ENCODE measurements at places on chromosomes 6 and 20.

DNA sequence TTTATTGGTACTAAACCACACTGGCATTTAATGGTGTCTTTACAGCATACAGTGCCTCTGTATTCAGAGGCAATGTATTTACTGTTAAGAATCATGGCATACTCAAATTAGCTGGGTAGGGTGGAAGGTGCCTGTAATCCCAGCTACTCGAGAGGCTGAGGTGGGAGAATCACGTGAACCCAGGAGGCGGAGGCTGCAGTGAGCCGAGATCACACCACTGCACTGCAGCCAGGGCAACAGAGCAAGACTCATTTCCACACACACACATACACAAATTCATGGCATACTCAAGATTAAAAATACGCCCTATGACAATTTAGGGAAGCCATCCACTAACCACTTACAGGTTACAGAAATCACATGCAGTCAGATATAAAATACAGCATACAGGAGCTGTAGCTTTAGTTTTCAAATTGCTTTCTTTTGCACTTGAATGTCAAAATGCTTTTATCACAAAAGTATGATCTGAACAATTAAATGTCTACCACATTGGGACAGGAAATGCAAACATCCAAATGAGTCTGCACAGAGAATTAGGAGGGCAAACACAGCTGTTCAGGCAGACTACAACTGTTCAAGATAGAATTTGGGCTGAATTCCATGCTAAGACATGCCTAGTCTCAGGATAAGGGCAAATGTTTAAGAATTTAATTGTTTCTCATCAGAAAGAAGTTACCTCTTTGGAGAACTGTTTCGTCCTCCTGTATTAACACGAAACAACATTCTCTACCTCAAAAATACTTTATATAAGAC is 36.4 kb downstream of the CSNK2A1 start:
- no peak for DNase-seq

GRCh38 chr6:13523826-13524622 is 36.6 kb upstream of the GFOD1 start:
- DNase-seq = no peak

DNA sequence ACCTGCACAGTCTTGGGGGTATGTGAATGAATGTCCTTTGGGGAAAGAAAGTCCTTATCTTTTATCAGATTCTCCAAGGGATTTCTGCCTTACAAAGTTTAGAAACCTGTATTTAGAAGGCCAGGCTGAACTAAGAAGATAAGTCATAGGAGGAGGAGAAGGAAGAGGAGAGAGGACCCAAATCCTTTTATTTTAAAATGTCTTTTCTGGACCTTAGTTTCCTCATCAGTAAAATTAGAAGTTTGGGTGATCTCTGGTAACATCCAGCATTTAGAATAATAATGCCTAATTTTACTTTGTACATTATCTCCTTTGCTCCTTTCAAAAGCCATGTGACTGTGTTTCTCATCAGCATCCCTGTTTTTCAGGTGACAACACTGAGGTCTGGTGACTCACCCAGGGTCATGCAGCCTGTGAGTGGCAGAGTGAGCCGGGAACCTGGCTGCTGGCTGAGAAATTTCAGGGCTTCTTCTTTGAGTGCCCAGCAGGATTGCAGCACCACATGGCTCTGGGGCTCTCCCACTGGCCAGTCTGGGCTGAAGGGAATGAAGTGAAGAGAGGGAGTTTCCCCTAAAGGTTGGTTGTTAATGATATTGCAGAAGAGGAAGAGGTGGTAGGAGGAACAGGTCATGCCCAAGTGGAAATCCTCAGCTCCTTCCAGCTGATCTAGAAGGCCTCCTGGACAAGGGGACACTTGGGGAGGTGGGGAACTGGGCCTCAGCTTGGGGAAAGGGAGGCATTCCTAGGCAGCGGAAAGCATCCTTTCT is 34.0 kb downstream of the VEGFA start:
- no peak for DNase-seq

DNA sequence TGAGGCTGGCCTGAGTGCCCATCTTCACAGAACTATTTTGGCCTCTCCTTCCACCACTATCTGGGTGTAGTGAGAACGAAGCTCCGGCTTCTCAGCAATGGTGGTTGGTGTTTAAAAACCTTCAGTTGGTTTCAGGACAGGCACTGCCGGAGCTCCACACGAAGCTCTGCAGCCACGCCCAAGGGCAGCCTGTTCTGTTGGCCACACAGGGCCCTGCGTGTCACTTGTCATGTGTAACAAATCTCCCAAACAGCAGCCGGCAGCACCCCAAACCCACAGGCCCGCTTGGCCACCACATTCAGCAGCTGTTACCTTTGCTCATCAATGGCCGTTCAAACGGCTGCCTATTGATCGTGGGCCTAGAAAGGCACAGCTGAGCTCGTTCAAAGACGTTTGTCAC is 97.5 kb downstream of the ERMARD start:
- no peak for DNase-seq

DNA sequence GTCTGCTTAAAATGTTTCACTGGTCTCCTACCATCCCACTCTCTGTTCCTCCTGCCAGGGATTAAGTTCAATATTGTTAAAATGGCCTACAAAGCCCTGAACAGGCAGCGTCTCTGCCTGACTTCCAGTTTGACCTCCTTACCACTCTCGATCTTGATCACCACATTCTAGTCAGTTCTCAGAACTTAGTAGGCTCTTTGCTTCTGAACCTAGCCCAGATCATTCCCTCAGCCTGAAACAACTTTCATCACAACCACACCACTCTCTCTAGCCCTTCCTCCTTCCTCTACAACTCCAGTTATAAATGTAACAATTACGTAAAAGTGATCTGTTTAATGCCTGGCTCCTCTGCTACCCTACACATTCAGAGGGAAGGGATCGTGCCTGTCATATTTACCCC is 53.3 kb downstream of the ATG5 start:
- DNase-seq = no peak

DNA sequence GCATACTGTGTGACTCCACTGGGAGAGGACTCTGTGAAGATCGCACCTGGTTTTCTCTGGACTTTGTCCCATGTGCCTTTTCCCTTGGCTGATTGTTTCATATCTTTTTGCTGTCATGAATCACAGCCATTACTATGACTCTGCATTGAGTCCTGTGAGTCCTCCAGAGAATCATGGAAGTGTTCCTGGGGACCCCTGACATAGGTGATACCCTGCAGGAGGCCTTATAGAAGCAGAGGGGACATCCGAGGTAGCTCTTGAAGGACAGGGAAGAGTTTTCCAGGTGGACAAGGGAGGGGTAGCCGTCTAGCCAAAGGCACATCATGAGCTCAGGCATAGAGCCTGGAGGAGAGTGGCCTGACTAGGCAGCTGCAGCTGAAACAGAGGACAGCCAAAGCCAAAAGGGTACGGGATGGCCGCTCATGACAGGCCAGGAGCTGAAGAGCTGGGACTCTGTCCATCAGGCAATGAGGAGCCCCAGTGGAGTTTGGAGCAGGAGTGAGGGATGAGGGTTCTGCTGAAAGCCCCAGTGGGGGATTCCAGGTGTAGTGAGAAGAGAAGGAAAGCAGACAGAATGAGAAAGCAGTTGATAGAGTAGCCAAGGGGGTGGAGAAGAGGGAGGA is 86.6 kb upstream of the TOX2 start:
- DNase-seq = no peak

GRCh38 chr6:27810768-27811450 is 101.3 kb downstream of the OR2B2 start:
- no peak for DNase-seq

DNA sequence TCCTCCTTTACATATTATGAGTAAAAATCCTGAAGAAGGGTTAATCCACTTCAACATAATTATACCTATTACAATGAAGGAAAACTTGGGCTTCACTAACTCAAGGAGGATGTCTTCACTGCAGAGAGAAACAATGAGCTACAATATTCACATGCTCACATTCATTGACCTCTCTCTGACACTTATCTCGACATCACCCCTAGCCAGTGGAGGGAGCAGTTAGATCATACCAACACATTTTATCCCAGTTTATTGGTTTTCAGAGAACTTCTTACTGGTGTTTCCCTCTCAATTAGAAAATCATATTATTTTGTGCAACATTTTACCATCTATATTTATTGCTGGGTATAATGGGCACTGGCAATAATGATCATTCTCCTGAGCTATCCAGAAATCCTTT is 646.5 kb downstream of the TENT5A start:
- no peak for DNase-seq

DNA sequence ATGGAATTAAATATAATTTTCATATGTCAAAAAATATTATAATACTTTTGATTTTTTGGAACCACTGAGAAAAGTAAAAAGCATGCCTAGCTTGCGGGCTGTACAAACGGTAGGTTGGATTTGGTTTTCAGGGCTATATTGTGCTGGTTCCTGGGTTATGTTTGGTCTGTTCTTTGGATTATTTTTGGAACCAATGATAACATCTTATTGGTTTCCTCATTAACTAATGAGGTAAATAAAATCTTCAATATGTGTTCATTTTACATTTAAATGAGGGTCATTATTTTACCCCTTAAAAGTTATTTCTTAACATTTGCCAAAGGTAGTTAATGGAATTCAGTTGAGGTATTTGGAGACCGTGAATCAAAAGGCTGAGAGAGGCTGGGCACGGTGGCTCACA is 96.6 kb downstream of the IMPG1 start:
- no peak for DNase-seq

DNA sequence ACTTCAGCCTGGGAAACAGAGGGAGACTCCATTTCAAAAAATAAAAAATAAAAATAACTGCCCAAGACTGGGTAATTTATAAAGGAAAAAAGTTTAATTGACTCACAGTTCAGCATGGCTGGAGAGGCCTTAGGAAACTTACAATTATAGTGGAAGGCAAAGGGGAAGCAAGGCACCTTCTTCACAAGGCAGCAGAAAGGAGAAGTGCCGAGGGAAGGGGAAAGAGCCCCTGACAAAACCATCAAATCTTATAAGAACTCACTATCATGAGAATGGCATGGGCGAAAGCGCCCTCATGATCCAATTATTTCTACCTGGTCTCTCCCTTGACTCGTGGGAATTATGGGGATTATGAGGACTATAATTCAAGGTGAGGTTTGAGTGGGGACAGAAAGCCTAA is 95.5 kb upstream of the LGSN start:
- no peak for DNase-seq

- DNase-seq = no peak
Measured at GRCh38 chr6:76247527-76247926, 175.1 kb upstream of the IMPG1 start.

GRCh38 chr20:33769043-33769442 is 37.2 kb downstream of the ZNF341 start:
- DNase-seq = no peak

DNA sequence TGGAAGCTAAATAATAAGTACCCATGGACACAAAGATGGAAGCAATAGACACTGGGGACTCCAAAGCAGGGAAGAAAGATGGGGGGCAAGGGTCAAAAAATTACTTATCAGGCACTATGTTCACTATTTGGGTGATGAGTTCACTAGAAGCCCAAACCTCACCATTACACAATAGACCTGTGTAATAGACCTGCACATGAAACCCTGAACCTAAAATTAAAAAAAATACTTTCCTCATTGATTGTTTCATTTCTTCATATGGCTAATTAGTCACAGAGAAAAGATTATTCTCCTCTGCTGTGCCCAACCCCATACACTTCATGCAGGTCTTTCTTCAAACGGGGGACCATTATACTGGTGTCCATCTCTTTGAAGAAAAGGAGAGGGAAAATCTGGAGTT is 213.0 kb upstream of the DTNBP1 start:
- DNase-seq = no peak

DNA sequence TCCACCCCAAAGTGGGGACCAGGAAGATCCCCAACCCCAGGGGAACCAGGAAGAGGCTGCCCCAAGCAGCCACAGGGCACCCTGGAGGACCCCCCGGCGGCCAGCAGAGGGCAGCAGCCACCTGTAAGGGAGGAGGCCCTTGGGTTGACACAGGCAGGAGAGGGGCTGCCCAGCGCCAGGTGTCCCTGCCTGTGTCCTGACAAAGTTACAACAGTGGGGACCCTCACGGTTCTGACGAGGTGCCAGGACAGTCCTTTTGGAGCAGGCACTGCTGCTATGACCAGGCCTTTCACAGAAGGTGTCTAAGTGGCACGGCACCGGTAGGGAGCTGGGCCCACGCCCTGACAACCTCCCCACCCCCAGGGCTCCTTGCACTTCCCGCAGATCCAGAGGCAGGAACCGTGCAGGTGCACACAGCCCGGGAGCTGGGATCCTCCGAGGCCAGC is 176.7 kb downstream of the BMP7 start:
- DNase-seq = peak; percentile 37

DNA sequence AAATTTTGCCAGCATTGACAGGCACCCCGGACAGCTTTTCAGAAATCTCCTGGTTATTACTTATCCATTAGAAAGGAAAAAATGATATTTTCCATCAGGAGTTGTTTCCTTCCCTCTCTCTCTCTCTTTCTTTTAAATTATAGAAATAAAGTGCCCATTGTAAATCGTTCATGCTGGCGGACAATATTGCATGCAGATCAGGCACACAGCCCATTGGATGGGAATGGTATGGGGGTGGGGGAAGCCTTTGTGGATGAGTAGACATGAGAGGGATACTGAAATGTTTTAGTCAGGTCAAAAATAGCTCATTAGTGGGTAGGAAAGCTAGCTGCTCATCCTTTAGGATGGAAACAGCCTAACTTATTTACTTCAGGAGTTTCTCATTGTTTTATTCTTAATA is 764.9 kb upstream of the MMS22L start:
- no peak for DNase-seq

DNA sequence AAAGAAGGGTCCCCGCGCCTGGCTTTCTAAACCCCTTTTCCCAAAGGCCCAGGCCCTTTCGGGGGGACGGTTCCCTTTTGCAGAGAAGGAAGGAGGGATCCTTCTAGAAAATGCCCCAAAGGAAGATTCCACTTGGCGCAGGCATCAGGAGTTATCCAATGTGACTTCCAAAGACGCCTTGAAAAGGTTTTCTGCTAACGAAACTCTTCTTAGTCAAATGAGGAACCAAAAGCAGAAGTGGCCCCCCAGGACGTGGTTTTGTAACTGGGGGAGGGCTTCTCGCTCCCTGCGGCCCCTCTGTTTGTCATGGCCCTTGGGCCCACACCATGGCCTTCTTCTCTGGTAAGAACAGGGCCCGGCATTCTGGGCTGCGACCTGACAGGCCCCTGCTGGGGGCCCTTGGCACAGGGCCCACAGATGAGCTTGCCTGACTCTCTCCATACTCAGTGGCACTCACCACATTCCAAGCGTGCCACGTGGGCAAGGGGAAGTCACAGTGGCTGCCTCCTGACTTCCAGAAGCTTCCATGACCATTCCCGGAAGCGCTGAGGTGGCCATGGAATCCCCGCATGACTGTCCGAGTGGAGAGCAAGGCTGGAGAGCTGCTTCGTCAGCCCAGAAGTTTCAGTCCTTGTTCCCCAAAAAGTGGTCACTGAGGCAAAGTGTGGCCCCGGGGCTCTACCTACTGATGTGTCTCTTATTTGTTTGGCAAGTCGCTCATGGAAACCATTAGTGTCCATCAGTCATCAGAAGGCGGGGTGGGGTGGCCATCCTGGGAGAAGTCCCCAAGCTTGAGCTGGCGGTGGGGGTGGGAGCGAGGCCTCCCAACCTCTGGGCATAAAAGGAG is 834 bp upstream of the CTSZ start:
- DNase-seq = peak; percentile 25

Measured in umbilical cord (tissue), 2 donors.